NCI-H526 treated with DMSO at 0.1 percent for 48 hours (cell line): ENCODE measurements at places on chromosomes 12 and 14.

- DNase-seq: no peak
Observed at GRCh38 chr14:68231898-68232297, 412.3 kb downstream of the RAD51B start.

- no peak for DNase-seq
Observed at GRCh38 chr14:53537422-53538315, 384.5 kb upstream of the DDHD1 start.

DNA sequence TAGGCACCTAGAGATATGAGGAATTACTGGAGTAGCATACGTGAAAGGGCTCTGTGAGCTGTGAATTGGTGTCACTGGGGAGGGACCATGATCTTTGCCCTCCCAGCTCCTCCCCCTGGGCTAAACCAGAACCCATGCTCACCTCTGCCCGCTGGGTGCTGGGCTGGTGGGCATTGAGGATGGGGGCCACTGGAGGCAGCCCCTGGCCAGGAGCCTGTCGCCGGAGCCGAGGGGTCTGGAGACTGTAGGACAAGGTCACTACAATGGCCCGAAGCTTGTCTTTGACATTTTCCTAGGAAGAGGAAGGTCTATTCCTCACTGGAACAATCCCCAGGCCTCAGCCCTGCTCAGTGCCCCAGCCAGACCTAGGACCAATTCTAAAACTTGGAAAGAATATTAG, 11.6 kb downstream of the ITGA7 start:
- DNase-seq: no peak

GRCh38 chr14:105665951-105666277, 139.5 kb downstream of the TMEM121 start:
- DNase-seq: no peak

DNA sequence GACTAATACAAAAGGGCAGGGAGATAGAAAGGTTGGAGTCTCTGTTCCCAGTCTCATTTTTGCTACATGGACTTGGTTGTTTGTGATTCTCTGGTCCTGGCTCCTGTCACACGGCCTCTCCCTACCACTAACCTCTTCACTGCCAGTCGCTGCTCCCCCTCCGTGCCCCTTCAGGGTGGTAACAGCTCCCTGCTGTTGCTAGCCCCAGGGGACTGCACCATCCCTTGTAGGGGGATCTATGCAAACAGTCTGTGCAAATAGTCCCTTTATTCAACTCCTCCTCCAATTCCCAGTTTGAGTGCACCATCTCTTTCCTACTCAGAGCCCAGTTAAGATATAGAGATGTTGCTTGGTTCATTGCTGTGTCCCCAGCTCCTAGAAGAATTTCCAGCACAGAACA, 51.1 kb downstream of the CCDC60 start:
- no peak for DNase-seq

GRCh38 chr12:111359231-111359913, 9.5 kb downstream of the PHETA1 start:
- no peak for DNase-seq

DNA sequence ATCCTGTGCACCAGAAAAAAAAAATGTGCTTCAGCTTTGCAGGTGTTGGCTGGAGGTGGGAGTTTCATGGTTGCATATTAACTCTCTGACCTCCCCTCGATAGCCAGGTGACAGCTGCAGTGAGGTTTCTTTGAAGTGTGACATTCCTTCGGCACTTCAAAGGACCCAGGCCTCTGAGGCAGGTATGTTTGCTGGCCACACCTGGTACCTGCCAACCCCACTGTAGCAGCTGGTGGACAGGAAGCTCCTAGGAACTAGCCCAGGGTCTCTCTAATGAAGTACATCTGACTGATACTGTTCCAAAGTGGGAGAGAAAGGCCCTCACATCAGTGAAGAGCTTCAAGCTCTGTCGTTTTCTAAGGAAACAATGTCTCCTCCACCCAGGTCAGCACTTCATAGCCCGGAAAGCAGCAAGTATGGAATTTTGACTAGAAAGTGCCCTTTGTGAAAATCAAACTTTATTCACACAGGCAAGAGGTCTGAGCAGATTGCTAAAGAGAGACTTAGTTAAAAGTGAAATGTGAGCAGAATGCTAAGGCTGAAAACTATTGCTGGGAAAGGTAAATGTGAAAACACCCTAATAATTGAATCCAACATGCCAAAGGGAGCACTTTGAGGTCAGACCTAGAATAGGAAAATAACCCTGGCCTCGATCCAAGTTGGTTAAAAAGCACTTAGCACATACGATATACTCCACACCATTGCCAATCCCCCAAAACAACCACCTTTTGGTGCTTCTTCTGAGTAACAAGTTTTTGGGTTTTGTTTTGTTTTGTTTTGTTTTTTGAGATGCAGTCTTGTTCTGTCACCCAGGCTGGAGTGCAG, 71.3 kb downstream of the PHLDA1 start:
- peak; percentile 28 for DNase-seq

DNA sequence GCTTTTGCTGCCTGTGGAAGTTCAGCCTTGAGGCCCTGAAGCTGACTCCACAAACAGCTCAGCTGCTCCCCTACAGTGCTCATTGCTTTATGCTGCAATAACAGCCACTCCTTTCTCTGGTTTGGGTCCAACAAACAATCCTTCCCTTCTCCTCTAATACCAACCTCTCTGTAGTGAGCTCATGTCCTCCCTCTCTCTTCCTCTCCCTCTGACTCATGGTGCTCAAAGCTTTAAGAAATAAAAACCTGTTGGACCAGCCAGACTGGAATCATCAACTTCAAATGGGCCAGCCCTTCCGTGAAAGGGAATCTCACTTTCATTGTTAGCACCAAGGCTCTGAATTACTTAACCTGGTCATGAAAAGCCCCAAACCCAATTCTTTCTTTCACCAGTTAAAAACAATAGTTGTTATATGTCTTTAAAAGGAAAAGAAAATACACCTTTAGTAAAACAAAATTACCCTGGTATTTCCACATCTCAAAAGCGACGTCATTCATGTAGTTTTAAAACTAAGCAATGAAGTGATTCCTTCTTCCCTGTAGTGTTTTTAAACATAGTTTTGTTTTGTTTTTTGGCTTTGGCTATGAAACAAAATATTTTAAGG, 126.4 kb downstream of the DUSP6 start:
- DNase-seq: no peak

- DNase-seq: no peak
Observed at GRCh38 chr12:106759526-106760183, 14.8 kb upstream of the RIC8B start.

GRCh38 chr12:92336641-92337040, 191.0 kb upstream of the BTG1 start:
- no peak for DNase-seq

DNA sequence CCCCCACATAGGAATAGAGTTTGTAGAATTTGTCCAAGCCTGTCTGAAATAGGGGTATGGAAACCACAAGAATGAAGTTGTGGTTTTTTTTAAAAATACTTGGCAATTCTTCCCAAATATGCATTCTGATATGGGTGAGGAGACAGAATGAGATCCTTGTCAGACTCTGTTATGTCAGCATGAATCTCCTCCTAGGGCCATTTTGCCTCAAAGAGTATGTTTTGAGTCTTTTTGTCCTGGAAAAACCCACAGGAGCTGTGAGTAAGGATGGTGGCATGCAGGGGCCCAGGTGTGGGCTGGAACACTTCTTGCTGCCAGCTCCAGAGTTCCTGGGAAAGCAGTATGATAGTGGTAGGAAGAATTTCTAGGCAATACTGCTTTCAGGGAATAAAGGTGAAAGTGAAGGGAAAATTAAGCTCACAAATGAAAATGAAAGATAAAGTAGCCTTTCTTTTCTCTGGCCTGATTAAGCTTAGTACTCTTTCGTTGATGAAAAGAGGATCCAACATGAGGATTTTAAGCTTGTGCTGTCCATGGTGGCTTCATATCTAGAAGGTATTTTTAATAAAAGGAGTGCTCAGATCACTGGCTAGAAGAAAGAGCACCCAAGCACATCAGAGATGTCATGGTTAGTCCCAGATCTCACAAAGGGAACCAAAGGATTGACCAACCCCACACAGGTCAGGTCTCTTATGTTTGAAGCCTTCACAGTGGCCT, 130.8 kb downstream of the LLPH start:
- DNase-seq: no peak

GRCh38 chr14:77955816-77956484, 156.0 kb downstream of the ADCK1 start:
- no peak for DNase-seq
